ENCODE measurements at places on chromosomes 4 and X.

DNA sequence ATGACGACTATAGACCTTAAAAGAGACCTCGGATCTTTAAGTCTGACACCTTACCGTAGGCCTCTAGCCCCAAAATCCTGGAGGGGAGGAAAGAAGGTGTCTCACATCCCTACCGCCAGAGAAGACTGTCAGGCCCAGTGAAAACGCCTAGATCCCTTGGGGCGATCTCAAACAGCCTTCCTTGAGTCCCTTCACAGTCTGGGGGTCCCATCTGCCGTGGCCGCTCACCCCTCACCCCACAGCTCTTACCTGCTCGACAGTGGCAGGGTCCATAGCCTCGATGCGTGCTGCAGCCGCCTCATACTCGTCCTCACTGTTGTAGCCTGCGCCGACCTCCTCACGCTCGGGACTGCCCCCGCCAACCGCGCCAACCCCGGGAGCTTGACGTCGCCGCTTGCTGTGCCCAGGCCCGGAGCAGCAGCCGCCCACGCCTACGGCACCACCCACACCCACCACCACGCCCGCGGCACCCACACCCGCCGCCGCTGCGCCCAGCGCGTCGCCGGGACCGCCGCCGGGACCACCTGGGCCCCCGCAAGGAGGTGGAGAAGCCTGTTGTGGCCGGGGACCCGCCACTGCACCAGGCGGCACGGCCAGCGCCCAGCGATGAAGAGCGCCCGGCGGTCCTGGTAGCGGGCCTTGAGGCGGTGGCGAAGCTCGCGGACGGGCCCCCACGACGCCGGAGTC, 536 bp downstream of the OTUD5 start:
- DNase-seq, result peak; percentile 50

DNA sequence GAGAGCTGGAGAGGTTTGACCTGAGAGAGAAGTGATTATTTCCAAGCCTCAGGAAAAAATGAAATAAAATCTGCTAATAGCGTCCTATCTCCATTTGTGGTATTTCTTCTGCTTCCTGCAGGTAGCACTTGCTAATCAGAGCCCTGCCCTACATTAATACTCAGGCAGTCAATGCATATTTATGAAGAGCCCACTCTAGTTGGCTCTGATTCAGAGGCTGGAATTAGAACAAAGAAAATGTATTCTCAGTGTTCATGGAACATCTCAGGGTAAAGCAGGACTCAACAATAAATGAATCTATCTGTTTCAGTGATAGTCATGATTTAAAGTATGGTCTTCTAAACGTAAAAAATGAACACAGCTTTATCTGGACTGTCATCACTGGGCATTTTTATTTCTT, 1.4 kb upstream of the ATP8A1 start:
- DNase-seq, result no peak

DNA sequence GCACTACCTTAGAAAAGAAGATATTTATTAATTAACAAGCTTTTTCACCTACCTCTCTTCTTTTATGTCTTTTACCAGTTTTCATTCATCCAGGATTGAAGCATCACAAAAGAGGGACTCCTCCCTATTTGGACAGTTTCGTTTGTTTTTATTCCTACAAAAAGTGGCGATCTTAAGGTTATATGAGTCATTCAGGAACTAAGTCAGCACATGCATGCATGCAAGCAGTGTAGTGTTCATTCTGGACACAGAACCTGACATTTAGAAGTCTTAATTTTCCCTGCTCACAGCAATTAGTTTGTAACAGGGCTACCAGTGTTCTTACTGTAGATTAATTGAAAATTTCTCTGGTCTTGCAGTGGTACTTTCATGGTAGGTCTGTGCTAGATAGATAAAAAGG, 47.9 kb upstream of the QRFPR start:
- DNase-seq, result no peak

DNA sequence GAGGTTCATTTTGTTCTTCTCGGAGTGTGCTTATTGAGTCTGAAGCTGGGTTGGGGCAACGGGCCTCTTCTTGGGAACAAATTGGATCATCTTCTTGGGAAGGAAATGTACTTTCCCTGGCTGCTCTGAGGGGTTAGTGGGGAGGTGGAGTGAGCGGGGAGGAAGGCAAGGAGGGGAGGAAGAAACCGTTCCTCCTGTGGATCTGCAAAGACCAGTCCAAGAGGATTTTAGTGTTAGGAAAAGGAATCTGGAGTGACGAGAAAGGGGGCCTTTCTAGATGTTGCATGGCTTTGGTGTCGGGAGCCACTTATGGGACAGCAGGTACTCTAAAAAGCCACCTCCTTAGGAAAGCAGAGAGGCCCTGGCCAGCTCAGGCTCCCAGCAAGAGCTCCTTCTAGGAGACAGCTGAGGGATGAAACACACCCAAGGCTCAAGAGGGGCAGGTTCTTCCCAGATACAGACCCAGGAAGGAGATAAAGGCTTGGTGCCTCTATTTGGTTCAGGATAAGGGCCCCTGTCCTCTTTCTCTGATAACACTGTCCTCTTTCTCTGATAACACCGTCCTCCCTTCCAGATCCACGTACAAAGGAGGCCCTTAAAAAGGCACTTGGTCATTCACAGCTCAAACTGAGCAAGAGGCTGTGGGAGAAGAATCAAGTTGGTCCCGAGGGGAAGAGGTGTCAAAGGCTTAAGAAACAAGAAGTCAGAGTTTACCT, 451 bp downstream of the SOD3 start:
- DNase-seq, result no peak
